NB4 (cell line): ENCODE measurements at places on chromosomes 1 and 21.

GRCh38 chr1:88472298-88472697, 211.8 kb upstream of the PKN2 start:
- DNase-seq, result no peak

DNA sequence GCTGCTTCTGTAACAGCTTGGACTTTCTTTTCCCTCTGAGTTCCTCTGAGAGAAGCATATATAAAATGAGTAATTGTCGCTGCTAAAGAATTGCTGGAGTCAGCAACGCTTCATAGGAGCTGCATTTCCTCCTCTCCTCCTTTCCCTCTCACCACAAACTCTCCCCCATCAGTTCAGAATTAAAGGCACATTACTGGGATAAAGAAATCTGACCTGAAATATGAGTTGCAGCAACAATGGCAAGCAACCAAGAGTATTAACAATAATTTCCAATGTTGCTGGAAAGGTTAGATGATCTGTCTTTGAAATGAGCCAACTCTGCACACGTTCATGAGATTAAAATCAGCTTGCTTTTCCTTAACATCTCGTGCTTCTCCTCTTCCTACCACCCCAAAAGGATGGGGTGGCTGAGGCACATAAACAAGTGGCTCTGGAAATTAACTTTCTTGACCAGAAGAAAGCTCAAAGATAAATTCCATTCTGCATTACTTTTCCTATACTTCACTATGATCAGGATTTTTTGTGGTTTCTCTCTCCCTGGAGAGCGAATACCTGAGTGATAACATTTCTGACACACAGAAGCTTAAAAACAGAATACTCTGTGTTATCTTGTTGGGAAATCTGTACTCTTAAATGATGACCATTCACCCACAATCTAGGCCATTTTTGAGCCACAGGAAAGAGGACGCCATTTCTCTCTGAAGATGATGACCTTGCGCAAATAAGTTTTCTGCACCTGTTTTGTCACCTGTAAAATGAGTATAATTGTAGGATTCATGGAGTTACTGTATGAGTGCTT, 90.2 kb downstream of the TGFBR3 start:
- no peak for DNase-seq

DNA sequence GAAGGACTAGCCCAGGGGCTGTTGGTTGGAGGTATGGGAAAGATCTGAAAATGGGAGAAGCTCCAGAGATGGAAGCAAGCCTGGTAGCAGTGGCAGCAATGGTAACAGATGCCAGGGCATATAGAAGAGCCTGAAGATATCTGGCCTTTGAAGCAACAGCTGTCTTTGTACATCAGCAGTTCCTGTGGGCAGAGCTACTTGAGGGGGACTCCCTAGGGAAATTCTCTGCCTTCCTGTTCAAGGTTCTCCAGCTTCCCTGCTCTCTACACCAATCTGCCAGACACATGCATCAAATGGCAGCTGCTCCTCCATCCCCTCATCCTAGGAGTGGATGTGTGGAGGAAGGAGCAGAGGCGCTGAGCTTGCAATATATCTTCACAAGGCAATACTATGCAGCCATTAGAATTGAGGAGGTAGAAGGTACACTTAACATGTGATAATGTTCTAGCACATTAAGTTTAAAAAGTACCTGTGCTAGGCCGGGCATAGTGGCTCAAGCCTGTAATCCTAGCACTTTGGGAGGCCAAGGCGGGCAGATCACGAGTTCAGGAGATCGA, 2.2 kb downstream of the TMEM35B start:
- DNase-seq, result peak; percentile 71

- DNase-seq, result no peak
These were observed 449.0 kb downstream of the MATN1 start for GRCh38 chr1:30274173-30274970.

DNA sequence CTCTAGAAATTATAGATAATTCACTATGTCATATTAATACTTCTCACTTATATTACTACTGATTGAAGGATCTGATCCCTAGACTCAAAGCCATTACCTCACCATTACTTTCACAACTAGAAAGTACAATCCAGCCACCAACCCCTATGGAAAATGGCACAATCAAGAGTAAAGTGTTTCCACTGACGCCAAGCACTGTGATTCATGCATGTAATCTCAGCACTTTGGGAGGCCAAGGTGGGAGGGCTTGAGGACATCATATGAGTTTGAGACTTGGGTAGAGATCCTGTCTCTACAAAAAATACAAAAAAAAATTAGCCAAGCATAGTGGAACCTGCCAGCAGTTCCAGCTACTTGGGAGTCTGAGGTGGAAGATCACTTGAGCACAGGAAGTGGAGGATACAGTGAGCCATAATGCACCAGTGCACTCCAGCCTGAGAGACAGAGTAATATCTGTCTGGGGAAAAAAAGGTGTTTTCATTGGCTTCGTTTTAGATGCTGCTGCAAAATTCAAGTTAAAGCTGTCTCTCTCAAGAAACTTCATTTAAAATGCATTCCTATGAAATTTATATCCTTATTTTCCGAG, 126.5 kb downstream of the AKT3 start:
- peak; percentile 16 for DNase-seq

DNA sequence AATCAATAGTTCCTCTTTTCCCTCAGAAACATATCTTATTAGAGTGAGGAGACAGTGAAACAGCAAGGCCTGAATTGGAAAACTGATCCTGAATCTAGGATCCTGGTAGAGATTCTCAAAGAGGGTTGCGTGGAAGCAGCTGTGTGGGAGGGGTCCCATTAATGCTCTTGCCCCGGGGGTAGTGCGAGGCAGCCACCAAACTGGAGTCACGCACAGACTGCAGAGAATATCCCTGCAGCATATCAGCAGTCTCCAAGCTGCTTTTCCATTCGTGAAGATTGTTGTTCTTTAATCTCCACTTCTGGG, 150.1 kb downstream of the DISC1 start:
- DNase-seq, result no peak

GRCh38 chr1:226665505-226666163, 73.4 kb downstream of the ITPKB start:
- no peak for DNase-seq

GRCh38 chr1:113434081-113434873, 44.0 kb downstream of the MAGI3 start:
- no peak for DNase-seq

DNA sequence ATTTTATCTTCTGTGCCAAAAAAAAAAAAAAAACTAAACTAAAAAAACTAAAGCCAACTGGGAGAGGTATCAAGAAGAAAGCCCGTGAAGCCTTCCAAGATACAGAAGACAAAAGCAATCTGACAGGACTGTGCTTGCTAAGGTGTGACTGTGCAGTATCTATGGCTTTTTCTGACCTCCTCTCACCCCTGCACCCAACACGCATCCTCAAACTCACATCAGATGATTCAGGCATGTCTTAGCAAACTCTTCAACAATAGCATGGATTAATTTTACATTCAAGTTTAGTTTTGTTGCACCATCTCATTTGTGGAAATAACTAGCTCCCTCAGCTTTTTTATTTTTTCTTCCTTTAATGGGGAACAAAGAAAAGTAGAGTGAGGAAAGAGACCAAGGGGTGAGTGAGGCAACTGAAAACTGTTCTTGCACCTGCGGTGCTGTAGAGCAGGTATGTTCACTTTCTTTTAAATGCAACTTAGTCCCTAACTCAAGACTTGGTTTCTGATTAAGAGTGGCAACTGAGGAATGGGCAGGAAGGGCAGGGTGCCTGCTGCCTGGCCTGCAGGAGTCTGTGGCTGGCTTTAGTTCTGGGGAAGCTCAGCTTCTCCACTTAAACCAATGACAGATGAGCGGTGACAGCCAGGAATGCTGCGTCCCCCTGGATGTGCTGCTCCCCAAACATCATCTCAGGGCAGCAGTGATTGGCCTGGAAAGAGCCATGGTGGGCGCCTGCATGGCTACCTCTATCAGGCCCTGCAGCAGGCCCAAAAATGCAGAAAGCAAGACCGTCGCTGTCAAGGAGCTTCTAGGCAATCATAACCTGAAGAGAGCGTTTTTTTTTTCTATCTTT, 71.3 kb upstream of the LRRC8B start:
- no peak for DNase-seq

- DNase-seq, result no peak
These were observed 38.2 kb downstream of the MRPL39 start for GRCh38 chr21:25569084-25569483.

- DNase-seq, result no peak
These were observed 33.0 kb upstream of the EPS8L3 start for GRCh38 chr1:109796484-109797302.

DNA sequence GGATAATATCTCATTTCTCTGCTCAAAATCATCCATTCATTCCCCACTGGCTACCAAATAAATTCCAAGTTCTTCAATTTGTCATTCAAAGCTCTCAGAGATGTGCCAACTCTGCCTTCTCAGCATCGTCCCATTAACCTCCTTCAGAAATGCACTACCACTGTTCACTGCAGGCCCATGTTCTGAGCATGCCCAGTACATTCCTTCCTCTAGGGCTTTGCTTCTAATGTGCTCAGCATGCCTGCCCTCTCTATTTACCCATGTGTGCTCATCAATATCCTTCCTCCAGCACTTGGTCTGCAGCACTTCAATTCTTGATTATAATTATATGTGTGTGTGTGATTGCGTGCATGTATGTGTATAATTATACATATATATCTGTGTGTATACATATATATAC, 36.1 kb upstream of the RGS8 start:
- DNase-seq, result no peak

- no peak for DNase-seq
These were observed 9.5 kb upstream of the ZBTB18 start for GRCh38 chr1:244041466-244042120.

DNA sequence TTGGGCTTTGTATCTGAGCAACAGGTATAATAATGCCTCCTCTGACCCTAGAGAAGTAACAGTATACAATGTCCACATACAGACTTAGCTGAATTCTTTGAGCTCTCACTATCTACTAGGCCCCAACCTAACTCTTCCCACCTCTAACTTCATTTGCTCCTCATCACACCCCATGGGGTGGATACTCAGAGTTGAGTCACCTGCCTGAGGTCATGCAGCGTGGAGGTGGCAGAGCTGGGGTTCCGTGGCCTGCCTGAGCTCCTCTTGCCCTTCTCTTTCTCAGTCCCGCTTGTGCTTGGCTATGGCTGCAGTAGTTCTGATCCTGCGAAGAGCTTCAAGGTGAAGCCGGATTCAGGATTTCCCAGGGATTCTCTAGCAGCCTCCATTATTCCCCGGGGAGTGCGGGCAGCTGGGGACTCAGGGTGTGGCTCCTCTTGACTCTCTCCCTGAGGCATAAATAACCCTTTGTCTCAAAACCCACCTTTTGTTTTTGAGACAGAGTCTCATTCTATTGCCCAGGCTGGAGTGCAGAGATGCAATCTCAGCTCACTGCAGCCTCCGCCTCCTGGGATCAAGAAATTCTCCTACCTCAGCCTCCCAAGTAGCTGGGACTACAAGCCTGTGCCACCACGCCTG, 29.9 kb upstream of the ACTL8 start:
- no peak for DNase-seq

- no peak for DNase-seq
These were observed 15.7 kb upstream of the IGSF21 start for GRCh38 chr1:18091660-18092446.

DNA sequence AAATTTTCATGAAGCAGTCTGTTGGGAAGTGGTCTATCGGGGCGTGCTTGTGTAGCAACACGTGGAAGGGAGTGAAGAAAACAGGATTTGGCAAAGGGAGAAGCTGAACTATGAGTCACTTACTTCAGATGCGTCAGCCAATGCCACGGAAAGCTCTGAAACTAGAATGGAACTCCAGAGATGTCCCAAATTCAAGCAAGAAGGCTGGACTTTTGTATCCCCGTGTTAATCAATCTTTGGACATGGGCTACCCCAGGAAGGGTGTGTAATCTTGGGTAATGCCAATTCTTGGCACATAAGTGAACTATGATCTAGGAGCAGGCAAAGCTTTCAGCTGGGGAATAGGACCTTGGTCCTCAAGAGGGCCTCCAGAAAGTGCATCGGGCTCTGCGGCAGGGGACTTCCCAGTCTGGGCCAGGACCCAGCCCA, 102.6 kb downstream of the ADSS2 start:
- DNase-seq, result no peak

DNA sequence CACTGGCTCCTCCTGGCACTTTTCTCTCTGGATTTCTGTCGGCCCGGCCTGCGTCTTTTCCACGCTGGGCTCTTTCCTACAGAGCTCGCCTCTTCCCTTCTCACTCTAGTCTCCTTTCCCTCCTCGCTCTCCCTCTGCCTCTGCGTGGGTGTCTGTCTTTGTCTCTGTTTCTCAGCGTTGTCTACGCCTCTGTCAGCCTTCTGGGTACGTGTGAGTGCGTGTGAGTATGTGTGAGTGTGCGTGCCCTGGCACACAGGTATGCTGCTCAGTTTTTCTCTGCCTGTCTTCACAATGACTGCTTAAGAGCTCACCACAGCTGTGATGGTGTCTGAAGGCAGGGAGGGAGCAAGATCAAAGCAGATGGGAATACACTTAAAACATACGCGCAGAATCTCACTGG, 77.7 kb downstream of the KIRREL1 start:
- no peak for DNase-seq

GRCh38 chr1:33815061-33815460, 48.8 kb upstream of the HMGB4 start:
- no peak for DNase-seq

DNA sequence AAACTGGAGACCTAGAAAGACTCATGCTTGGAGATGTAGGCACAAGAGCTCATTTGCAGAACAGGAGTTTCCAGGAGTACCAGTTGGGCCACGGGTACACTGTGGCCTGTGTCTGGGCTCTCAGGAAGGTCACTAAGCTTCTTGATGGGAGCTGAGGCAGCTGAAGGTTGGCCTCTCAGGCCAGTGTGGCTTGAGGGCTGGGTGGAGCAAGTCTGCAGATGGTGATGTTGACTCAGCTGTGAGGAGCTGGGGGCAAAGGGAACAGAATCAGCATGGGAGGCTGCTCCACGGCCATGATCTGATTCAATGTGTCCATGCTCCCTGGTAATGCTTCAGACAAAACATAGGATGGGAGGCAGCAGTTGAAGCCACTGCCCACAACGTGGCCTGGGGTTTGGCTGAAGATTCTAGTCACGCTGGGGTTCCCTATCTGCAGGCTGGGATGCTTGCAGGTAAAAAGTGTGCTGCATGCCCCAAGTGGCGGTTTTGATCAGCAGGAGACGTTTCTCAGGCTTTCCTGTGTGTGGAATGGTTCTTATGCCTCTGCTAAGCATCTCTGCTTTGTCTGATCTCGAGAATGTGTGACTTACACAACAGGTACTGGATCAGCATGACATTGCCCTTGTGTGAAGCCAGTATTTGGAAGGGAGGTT, 15.4 kb upstream of the TENT5C start:
- no peak for DNase-seq

DNA sequence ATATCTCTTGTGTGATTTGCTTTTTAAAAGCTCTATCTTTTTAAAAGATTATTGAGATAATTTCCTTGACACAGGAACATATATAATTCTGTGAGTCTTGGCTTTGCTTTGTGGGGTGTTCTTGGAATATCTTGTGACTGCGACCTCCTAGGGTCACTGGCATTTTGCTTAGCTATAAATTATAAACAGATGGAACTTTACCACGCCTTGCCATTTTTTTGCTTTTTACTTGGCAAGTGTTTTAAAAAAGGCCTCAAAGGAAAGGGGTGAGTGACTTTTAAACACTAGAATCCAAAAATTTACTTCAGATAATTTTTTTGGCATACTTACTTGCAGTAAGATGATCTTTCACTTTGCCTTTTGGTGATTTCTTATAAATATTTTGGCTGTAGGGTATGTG, 43.6 kb downstream of the ALG6 start:
- DNase-seq, result no peak
